NCI-H460 (cell line): ENCODE measurements at places on chromosomes 5 and 9.

DNA sequence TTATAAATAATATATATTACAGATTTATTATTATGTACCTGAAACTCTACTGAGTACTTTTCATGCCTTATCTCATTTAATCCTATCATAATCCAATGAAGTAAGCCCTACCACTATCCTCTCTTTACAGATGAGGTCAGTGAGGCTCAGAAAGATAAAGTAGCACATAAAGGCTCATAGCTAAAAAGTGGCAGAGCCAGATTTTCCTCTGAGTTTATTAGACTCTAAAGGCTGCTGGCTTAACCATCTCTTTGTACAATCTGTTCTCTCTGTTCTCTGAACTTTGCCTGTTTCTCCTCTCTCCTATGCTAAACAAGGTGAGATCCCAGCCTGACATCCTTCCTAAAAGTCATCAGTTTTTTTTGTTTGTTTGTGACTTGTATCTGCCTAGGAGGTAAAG lies 311.2 kb downstream of the KCTD16 start:
- no peak for DNase-seq

DNA sequence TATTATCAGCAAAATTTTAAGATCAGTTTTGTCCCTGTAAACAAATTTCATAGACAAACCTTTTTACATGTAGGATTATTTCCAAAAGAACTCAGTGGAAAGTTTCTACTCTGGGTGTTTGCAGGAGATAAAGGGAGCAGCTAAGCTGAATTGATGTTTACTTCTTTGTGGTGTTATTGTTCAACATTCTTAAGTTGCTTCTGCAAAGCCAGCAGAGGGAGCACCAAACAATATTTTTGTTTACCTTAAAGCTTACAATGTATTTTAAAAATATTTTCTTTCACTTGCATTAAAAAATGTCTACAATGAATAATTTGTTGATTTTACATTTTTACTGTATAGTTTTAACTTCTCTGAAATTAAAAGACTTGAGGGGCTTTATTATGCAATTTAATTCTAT lies 135.4 kb downstream of the ATG10 start:
- DNase-seq: peak; percentile 5

GRCh38 chr5:124644138-124644537 lies 102.3 kb downstream of the ZNF608 start:
- no peak for DNase-seq

DNA sequence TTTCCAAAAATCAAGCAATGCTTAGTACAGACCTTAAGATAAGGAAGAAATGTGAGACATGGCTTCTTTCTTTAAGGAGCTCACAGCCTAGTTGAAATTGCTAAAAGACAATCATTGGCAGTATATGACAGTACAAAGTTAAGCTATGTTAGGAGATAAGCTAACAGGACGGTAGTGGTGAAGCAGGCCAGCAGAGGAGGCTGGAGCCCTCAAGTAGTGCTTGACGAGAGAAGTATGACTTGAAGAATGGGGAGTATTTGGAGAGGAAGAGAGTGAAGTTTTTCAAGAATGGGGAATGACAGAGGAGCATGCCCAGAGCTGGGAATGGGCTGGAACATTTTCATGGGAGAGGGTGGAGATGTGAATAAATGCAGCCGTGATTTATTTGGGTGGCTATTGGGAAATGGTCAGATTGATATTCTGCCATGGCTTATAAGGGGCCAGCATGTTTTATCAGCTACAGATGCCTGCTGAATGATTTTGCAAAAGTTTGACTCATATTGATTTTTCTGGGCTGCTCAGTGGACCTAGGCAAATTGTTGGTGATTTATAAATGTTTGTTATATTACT lies 43.7 kb downstream of the LURAP1L start:
- no peak for DNase-seq

- no peak for DNase-seq
Measured at GRCh38 chr5:142317753-142318152, 7.1 kb downstream of the SPRY4 start.

DNA sequence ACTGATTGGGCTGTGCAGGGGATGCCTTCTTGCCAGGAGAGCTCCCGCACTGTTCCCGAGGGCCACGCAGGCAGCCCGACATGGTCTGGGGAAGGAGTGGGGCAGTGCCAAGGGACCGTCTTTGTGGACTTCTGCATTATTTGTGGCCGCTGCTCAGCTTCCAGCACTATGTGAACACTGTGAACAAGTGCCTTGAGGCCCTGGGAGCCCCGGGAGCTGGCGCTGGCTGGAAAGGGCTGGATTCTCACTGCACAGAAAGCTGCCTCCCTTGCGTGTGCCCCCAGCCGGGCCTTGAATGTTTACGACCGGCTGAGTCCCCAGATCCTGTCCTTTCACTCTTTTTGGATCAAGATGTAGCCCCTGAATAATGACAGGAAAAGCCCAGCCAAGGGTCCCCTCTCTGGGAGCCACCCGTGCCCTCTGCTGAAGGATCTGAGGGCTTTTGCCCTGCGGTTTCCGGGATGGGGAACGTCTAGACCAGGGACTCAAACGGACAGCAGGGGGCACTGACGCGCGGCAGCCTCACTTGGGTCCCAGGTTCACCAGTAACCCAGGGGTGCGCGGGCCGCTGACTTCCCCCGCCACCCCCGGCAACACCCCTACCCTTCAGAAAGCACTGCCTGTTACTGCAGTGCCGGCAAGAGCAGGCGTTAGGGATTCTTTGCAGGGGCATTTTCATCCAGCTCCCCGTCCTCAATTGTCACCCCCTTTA lies 98.9 kb upstream of the FCN2 start:
- no peak for DNase-seq

DNA sequence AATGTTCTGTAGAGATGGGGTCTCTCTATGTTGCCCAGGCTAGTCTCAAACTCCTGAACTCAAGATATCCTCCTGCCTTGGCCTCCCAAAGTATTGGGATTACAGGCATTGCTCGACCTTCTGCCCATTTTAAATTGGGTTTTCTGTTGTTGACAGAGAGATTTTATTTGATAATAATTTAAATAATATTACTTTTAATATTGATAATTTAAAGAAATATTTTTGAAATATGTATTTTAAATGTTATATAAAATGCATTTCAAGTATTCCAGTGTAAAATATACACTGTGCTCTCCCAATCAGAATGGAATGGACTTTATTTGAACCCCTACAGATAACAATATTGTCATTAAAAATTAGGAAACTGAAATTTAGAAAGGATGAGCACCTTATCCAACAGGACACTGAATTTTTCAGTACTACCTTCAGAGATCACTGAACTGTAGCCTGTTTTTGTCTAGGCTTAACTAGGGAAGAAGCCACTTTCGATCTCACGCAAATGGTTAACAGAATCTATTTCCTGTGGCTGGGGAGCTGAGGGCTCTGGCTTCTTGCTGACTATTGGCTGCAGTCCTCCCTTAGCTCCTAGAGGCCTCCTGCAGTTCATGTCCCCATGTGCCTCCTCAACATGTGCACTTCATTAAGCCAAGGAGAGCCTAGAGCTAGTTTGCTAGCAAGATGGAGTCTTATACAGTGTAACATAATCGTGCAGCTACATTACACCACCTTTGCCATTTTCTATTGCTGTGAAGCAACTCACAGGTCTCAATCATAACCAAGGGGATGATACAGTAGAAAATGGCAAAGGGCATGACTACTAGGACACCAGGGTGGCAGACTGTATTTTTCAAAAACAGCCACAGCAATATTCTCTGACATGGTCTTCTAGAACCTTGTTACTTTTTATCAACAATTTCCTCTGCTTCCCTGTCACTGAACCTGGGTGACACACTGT lies 150.0 kb downstream of the CDC42SE2 start:
- DNase-seq: no peak

- no peak for DNase-seq
Measured at GRCh38 chr5:139767960-139768359, 27.6 kb upstream of the PSD2 start.

DNA sequence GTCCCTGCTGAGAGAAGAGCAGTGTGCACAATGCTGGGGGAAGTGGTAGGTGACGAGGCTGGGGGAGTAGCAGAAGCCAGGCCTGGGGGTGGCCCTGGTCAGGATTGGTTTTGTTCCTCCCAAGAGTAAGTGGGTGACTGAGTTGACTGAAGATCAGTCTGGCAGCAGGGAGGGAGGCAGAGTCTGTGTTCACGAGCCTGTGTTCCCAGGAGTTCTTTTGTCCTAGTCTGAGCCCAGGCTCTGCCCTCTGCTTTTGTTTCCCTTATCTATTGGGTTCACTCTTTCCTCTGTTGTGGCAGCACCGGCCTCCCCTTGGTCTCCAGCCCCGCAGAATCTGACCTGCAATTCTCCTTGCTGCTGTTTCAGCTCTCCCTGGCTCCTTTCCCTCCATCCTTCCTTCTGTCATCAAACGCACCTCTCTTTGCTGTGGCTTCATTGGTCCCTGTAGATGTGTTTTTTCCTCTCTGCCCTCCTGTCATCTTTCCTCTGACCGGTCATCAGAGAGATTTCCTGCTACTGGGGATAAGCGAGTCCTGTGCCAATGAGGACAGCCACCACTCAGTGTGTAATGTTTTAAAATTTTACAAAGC lies 607.4 kb downstream of the KIF4B start:
- no peak for DNase-seq

DNA sequence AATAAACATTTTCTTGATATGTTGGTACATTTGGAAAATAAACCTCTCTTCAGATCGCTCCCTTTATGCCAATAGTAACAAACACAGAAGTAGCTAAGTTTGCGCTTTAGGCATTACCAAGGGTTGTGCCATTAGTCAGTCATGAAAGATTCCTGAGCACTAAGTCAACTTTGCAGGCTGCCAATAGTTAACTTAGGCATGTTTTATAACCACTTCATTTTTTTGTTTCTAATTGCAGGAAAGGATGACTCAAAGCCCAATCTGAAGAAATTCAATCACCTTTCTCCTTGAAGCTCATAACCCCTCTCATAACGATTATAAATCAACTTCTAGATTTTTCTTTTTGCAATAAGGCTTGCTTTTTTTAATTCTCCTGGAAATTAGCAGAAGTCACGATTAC lies 517.0 kb downstream of the AGTPBP1 start:
- no peak for DNase-seq

DNA sequence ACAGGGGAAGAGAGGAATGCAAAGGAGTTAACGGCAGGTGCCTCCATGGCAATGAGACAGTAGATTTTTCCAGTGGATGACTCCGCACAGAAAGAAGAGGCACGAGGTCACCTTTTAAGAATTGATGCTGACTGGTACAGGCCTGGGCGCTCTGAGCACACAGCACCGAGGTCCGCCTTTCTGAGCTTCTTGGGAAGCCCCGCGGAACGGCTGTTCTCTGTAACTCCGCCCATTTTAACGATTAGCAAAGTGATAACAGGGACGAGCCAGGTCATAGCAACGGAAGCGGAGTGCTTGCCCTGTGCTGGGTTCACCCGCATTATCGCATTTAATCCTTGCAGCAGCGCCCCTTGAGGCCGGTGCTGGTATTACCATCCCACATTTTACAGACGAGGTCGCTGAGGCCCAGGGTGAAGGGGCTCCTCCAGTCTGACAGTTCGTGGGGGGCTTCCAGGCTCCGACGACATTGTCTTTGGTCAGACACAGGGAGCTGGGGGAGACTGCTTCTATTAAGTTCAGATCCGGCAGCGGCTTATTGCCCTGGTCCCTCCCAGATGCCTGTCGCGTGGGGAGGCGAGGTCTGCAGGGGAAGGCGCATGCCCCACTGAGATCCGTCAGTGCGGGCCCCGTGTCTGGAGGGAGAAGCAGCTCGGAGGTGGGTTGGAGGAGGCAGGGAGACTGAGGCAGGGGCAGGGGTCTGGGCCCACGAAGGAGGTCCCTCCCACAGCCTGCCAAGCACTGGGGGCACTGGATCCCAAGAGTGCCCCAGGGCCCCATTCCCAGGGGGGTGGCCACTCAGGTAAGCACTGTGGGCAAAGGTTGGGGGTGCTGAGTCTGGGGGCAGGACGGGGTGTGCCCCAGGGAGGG lies 22.3 kb upstream of the HMCN2 start:
- peak; percentile 65 for DNase-seq

- no peak for DNase-seq
Measured at GRCh38 chr5:145161391-145161790, 673.8 kb downstream of the PRELID2 start.

GRCh38 chr9:124771867-124772679 lies 962 bp upstream of the NR6A1 start:
- peak; percentile 66 for DNase-seq

- no peak for DNase-seq
Measured at GRCh38 chr5:159975462-159976019, 33.4 kb upstream of the TTC1 start.

GRCh38 chr5:165630261-165630778 lies 2124.9 kb downstream of the MAT2B start:
- DNase-seq: peak; percentile 20

DNA sequence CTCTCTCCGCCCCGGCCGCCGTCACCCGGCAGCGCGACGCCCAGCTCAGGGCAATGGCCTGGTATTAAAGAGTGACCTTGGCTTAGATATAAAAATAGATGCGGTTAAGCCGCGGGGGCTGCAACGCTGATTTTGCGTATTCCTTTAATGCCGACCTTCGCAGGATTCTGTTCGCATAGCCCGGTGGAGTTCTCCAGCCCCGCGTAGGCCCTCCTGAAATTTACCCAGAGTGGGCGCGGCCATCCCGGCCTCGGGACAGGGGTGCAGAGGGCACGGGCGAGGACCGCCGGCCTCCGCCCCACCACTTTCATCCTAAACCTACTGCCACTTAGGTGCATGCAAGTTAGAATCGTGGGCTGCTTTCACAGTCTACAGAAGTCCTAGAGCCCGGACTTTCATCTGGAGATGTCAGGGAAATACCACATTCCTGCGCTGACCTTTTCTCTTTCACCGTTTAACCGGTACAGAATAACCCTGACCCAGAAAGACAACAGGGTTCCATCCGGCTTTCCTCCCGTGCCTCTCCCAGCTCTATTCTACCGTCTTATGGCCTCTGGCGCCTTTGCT lies 492 bp upstream of the FAM169A start:
- DNase-seq: no peak

DNA sequence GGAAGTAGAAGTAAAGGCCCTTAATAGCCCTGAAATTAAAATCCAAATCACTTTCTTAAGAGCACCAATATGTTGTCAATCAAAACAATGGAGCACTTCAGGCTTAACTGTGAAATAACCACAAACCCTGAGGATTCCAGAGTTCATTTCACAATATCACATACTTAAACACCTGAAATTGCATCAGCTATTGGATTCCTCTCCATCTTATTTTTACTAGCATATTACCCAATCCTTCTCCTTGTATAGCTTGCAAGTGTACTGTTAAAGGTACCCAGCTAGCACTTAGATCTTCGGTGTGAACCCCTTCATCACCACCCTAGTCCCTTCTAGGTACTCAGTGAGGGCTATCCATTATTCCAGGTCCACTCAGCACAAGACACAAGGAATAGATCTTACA lies 287.3 kb downstream of the EFNA5 start:
- DNase-seq: no peak
